Activated T-cell treated with anti-CD3 and anti-CD28 coated beads for 1 hour (primary cell): ENCODE measurements at places on chromosomes 6 and 20.

GRCh38 chr6:9484686-9485085 is 930.2 kb downstream of the TFAP2A start:
- DNase-seq, result no peak

GRCh38 chr6:140671926-140672325 is 1297.5 kb upstream of the CITED2 start:
- no peak for DNase-seq

- DNase-seq, result no peak
These were observed 23.8 kb downstream of the RBM38 start for GRCh38 chr20:57414867-57415592.

DNA sequence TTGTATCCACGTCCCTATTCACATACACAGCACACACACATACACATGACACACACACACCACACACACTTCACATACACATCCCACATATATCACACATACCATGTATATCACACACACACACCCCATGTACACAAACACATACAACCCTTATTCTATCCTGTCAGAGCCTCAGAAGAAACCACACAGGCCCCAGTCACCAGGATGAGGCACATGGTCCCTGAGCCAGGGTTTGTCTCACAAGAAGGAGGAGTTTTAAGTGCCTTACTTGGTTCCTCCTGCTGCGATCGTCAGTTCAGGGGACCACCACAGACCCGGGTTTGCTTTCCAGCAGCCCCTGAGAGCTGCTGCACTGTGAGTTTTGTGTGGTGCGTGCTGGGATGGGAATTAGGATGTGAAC is 23.6 kb downstream of the BFSP1 start:
- DNase-seq, result no peak

DNA sequence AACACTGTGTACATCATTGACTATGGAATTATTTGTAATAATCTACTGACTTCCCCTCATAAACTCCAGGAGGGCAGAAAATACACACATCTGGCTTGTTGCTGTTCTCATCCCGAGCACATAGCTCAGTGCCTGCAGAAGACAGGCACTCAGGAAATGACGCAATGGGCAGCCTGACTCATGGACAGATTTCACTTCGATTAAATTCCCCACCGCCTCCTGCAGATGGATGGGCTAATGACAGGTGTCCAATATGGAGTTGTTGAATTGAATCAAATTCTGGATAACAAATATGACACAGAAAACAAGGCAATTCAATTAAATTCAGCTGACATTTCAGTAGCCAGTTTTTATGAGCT is 9.1 kb downstream of the ANKRD60 start:
- no peak for DNase-seq

DNA sequence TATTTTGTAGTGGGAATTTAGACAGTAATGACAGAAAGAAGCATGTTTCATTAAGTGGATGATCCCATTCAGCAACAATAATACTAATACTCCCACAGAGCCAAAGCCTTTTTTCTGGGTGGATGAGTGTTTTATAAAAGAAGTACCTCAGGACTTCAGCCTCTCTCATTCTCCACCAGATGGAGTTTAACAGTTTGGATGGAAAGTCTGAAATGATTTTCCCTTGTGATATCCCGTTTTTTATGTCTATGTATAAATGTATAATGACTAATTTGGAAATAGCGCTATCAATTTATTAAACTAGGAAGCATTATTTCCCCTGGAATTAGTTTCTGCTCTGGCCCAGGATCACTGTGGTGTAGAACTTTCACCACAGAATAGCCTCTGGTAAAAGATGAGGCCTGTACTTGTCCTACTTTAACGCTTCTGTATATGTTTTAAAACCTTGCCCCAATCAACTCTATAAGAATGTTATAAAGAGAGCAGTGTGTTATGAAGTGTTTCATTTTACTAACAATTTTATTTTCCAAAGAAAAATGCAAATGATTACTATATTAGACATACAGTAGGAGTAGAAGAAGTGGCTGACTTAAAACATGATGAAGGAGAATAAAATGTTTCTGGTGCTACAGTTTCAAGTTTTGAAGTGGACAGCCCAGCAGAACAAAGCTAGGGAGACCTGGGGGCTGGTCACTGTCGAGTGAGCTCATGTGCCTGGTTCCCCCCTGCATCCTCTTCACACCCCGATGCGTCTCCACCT is 135.6 kb downstream of the HIVEP1 start:
- no peak for DNase-seq

DNA sequence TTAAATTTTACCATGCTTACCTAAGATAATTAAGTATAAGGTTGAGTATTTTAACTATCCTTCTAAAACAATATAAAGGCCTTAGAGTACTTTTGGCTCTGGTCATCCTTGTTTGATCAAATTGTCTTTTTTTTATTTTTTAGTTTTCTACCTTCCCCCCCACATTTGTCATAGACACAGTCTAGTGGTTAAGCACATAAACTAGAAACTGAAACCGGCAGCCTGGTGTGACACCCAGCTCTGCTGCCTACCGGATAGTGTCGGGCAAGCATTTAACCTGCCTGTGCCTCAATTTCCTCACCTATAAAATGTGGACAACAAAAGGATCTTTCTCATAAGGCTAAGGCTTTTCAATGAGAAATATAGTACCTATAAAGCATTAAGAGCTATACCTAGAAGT is 21.6 kb upstream of the TULP4 start:
- DNase-seq, result peak; percentile 21

- no peak for DNase-seq
These were observed 77.8 kb upstream of the L3MBTL3 start for GRCh38 chr6:129940454-129941195.

DNA sequence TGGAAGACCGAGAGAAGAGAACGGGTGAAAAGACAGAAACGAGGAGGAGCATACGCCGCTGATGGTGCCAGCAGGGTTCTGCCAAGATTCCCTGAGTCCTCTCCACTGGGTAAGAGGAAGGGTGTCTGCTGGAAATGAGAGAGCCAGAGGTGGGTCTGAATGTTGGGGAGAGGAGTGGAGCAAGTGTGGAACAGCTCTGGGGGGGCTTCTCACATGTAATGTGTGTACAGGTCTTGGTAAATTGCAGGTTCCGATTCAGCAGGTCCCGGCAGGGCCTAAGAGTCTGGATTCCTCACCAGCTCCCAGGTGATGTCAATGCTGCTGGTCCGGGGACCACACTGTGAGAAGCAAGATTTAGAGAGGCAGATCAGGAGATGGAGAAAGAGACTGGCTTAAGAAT is 1.5 kb upstream of the EBF4 start:
- no peak for DNase-seq

DNA sequence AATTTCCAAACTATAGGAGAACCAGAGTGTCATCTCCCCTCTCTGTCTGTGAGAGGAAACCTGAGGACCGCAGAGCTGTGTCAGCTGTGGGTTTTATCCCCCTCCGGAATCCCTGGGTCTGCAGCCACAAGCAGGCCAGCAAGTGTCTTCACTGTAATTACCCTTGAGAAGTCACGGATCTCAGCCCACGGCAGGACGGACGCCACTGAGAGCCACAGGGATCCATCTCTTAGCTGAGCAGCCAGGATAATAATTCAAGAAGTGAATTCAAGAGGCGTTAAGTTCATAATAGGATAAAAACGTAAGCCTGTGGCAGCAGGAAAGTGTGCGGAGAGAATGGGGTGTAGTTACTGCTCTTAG is 37.0 kb downstream of the DLL1 start:
- DNase-seq, result no peak

GRCh38 chr6:2355150-2355549 is 109.7 kb upstream of the GMDS start:
- no peak for DNase-seq

DNA sequence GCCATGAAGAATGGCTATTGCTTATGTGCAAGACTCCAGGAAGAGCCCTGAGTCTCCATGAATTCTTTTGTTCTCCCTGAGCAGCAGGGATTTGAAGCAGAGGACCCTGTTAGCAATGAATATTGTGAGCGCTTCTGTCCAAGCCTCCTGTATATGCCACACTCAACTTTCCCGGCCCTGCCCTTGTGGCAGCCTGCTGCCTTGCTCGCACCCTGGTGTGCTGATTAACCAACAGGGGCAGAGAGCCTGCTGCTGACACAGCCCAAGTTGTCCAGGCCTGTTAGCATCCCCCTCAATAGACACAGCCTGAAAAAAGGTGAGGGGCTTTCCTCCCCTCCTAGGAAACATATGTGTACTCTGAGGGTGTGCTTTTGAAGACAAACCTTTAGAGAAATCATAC is 131.4 kb downstream of the BMP2 start:
- no peak for DNase-seq

GRCh38 chr6:15621203-15622044 is 41.4 kb downstream of the DTNBP1 start:
- DNase-seq, result no peak

- no peak for DNase-seq
These were observed 4.5 kb downstream of the ATXN1 start for GRCh38 chr6:16756660-16757255.

DNA sequence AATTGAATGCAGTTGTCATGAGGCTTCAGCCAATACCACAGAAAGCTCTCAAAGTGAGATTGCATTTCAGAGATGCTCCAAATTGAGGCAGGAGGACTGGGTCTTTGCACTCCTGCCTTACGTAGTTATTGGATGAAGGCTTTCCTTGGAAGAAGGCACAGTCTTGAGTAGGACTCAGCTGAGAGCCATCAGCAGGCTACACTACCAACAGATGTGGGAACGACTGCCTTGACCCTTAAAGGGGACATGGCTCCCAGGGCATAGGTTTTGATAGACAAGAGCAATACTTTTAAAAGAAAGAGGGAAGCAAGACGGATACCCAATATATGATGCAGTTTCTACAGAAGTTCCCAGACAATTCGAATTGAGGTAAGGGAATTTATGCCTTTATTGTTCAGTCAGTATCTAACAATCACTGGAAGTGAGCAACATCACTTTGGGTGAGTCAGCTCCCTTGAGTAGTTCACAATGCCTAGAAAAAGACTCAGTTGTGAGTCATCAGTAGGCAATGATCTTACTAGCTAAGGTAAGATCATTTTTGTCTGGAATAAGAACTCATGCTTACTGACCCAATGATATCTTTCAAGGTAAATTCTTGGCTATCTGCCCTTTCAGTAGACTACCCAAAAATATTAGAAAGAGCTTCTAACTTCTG is 390.8 kb downstream of the GJA1 start:
- DNase-seq, result no peak

DNA sequence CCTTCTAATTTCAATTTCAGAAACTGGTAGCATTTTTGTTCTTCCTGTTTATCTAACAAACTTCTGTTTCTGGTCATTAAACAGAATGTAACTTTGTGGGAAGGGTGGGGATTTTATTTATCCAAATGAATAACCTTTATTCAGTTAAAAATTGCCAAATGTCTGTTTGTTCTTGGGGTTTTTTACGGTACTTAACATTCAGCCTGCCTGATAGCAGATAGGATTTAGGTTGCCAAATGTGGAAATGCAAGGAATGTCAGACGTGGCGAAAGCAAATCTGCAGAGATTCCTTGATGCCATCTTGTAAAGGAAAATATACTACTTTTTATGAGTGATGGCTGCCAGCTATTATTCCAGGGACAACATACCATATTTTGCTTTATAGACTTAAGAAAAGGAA is 95.7 kb downstream of the LYRM2 start:
- no peak for DNase-seq

- DNase-seq, result no peak
These were observed 277.9 kb upstream of the TCF21 start for GRCh38 chr6:133610971-133611370.

DNA sequence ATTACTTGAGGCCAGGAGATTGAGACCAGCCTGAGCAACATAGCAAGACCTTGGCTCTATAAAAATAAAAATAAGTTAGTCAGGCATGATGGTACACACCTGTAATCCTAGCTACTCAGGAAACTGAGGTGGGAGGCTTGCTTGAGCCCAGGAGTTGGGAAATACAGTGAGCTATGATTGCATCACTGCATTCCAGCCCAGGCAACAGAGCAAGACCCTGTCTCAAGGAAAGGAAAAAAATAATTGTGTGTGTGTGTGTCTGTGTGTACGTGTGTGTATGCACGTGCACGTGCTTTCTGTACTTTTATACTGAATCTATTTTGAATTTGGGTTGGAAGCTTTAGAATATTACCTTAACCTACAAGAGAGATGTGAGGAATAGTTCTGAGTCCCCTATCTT is 58.9 kb downstream of the KIZ start:
- DNase-seq, result no peak

DNA sequence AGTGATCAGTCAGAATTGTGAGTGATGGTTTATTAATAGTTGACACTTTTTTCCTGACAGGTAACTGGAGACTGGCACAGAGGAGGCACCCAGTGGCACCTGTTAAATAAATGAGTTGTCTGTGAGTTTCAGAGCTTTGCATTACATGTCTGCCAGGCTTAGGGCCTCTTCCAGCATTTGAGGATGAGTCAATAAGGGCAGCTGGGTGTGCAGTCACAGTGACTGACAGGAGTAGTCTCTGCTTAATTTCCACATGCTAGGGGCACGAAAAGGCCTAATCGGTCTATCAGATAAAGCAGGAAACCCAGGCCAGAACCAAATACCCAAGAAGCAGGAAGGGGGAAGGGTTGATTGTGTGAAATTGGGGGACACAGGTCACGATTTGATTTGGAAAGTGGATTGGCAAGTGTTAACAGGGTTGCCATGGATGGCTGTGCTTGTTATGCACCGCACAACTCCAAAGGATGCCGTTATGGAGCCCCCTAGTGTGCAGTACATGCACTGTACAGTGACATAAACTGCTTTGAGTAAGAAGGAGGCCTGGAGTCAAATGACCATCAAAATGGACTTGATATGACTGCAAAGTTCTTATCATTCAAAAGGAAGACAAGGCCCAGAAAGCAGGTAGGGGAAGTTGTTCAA is 111.9 kb upstream of the GGTLC1 start:
- peak; percentile 41 for DNase-seq

DNA sequence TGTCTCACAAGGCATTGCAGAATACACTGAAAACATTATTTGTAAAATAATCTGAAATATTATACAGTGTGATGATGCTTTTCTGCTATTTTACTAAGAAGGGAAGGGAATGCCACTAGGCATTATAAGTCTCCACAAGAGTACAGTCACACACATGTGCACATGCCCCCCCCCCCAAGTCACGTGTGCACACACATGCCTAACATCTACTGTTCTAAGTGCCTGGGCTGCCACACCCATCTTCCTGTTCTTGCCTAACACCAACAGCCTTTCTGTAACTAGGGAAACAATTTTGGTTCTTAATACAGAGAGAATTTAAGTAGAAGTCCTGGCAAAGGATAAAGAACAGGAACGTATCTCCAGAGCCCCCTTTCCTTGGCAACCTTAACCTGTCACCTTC is 58.2 kb upstream of the BCLAF1 start:
- DNase-seq, result no peak

DNA sequence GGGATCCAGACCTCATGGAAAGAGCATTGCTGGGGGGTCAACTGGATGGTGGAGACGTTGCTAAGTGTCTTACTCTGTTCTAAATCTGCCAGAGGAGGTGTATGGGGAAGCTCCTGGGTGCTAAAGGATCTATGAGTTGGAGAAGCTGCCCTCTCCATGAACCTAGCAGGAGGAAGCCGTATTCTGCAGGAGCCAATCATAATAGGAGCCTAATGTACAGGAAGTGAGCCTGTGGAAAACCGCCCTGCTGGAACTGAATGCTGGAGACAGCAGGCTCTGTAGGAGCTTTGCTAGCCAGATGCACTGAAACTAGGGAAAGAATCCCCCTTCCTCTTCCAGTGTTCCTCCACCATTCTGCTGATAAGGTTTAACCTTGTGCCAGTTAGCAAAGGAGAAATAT is 10.9 kb downstream of the CASP8AP2 start:
- DNase-seq, result no peak
